Neuronal stem cell (in vitro differentiated cells): ENCODE measurements at places on chromosomes 6 and 20.
A peak's percentile ranks its signal among the peaks of the same experiment; 100 is the strongest.

DNA sequence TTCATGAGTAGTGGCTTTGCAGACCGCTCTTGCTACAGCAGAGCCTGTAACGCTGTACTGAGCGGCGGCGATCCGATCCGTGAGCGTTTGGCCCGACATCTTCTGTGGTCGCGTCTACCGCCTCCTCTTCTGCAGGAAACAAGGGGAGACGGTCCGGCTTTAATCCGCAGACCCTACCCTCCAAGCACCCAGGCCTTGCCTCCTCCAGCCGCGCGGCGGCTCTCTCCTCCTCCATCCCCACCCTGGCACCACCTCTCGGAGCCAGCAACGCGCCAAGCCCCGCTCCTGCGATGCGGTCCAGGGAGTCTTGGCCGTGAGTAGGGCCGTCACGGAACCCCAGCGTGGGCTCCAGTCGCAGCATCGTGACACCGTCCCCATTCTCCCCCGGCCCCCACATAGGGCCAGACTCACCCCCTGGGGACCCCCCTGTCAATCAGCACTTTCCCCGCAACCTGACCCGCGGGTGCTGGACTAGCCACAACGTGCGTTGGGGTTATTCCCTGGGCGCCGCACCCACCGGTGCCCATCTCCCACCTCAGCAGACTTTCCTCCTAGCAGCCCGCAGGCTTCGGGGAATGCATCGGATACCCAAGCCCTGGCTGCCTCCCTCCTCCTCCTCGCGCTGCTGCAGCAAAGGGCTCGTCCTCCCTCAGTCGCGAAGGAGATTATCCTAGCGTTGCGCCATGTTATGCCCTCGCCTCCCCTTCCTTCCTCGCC lies 914 bp downstream of the SNAP91 start:
- DNase-seq: peak; percentile 14

- no peak for DNase-seq
Observed at GRCh38 chr20:52828199-52828598, 144.0 kb upstream of the TSHZ2 start.

DNA sequence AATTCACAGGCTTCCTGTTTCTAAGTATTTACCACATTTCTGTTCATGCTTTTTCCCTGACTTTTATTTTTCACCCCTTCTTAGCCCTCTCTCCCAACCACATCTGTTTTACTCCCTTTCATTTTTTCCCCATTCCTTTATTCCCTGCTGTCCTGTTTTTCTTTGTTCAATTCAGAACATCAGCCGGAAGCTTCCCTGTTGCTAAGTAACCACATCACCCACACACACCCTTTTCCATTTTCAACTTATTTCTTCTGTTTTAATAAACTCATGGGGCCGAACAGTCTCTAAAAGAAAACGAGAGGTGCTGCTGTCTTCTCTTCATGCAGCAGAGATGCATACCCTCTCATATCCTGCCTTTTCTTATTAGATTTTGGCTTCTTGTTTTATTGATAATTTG lies 53.5 kb upstream of the CEP85L start:
- no peak for DNase-seq

DNA sequence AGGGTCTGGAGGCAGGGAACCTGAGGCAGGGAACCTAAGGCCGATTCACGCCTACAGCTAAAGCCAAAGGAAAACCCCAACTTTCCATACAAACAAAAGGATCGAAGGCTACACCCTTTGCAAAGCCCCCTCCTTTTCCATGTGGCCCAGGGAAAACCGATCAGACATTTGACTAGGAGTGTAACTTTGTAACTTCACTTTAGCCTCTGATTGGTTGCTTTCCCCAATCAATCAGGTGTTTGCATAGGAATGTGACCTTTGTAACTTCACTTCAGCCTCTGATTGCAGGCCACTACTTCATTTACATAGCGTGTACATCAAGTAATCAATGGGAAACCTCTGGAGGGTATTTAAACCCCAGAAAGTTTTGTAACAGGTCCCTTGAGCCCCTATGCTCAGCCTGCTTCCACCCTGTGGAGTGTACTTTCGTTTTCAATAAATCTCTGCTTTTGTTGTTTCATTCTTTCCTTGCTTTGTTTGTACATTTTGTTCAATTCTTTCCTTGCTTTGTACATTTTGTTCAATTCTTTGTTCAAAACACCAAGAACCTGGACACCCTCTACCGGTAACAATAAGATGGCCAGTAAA lies 43.3 kb downstream of the CHD6 start:
- DNase-seq: no peak

DNA sequence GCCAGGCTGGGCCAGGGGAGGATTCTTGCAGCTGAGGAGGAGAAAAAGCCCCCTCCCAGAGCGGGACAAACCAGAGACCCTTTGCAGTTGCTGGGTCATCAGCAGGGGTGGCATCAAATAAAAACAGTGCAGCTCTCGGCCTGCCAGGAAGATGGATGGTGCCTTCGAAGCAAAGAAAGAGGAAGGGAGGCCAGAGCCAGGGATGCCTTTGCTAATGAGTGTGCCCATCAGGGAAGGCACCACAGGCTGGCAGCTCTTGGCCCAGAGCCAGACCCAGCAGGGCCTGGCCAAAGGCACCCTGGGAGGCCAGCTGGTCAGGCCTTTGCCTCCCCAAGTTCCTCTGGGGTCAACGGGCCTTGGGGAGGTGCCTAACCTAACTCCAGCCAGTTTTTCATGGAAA lies 26.3 kb upstream of the ZNF318 start:
- DNase-seq: no peak

GRCh38 chr6:121677571-121677970 lies 242.1 kb downstream of the GJA1 start:
- no peak for DNase-seq

DNA sequence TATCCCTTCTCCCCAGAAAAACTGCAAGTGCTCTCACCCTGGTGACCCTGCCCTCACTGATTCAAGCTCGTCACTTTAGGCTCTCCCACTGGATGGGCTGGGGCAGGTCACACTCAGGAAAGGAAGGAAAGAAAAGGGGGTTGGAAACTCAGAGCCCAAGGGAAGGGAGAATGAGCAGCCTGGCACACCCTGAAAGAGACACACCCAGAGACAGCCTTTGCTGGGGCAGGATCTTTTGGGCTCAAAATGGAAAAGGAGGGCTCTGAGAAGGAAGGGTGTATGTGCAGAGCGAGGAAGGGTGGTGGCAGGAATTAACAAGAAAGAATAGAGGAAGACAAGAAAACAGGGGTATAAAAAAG lies 2.5 kb downstream of the PPP1R18 start:
- no peak for DNase-seq

- no peak for DNase-seq
Observed at GRCh38 chr20:64151633-64152530, 12.4 kb upstream of the MYT1 start.

- no peak for DNase-seq
Observed at GRCh38 chr6:83920017-83920416, 60.5 kb downstream of the CYB5R4 start.

DNA sequence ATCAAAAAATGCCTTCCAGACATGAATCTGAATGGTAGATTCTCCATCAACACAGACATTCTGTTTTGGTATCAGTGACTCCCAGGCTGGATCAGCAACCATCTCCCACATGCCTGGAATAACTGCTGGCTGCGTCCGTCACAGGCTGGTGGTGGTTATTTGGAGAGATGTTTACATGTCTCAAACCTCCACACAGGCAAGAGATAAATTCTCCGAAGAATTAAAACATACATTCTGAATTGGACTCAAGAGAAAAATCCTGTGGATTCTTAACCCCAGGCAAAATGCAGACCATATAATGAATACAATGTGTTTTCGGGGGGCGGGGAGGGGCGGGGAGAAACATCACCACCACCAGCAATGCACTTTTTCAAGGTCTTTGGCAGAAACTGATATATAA lies 108.2 kb downstream of the THBS2 start:
- no peak for DNase-seq

DNA sequence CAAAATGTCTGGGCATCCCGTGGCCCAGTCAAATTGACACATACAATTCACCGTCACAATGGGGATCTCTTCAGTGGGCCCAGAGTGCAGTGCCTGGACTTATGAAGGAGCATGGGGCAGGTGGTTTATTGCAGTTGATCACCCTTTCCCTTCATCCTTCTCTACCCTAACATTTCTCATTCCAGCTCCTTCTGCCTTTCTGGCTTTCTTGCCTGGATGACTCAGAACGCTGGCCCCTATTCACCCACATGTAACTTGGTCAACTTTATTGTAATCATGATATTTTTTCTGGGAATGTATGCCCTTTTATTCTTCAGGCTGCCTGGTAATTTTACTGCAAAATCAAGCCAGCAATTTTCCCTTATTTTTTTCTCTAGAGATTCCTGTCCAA lies 179.9 kb upstream of the DTNBP1 start:
- no peak for DNase-seq
